ENCODE measurements at places on chromosomes 4 and X.

- no peak for DNase-seq
Measured at GRCh38 chr4:48944252-48944651, 37.7 kb upstream of the OCIAD2 start.

DNA sequence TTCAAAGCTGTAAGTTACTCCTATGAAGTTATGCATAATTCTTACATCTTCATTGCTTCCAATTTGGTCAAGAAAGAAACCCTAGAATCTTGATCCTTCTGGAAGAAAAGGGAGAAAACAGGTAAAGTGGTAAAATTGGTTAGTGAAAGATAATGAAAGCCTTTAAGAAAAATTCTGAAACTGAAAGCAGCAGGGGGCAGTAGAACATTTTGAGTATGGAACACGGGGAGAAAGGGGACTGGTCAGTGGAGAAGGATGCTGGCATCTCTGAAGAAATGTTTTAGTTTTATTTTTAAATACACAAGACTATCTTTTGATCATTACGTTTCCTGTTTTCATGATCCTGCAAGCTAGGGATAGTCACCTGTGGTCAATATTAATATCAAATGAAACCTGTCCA lies 54.3 kb downstream of the SLIT2 start:
- no peak for DNase-seq

GRCh38 chr4:39062094-39062769 lies at the start of gene KLHL5:
Gene KLHL5, plus strand, starts transcription at chr4:39062232. Its CDS starts 421 bp downstream, at chr4:39062653.
- no peak for DNase-seq

- no peak for DNase-seq
Measured at GRCh38 chr4:145878501-145879435, 59.9 kb downstream of the ZNF827 start.

GRCh38 chr4:108130955-108131354 lies 37.8 kb downstream of the LEF1 start:
- DNase-seq, result no peak

- DNase-seq, result no peak
Measured at GRCh38 chr4:169345316-169345721, 74.6 kb upstream of the SH3RF1 start.

- no peak for DNase-seq
Measured at GRCh38 chrX:130111220-130112154, 1.2 kb upstream of the ELF4 start.

GRCh38 chr4:84442778-84443177 lies 56.3 kb downstream of the NKX6-1 start:
- DNase-seq, result no peak

GRCh38 chr4:178752954-178753525 lies 1310.8 kb upstream of the AGA start:
- DNase-seq, result no peak

- DNase-seq, result no peak
Measured at GRCh38 chr4:138199568-138200235, 42.4 kb downstream of the SLC7A11 start.

DNA sequence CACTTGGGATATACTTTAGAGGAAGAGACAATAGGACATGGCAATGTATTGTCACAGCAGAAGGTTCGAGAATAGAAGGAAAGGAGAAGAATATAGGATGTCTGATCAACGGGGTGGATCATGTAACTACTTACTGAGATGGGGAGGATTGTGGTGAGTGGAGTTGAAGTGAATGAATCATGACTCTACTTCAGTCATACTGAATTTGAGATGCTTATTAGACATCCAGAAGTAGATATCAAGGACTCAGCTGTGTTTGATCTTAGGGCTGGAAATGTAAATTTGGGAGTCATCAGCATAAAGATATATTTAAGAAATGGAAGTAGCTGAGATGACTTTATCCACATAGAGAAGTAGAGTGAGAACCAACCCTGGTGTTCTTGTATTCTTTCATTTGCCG lies 29.1 kb upstream of the DHX15 start:
- no peak for DNase-seq

GRCh38 chr4:142556570-142557238 lies 289.4 kb downstream of the INPP4B start:
- DNase-seq, result no peak

GRCh38 chrX:44227991-44228390 lies 115.5 kb downstream of the EFHC2 start:
- no peak for DNase-seq

- DNase-seq, result no peak
Measured at GRCh38 chr4:172892300-172892699, 276.3 kb upstream of the GALNT7 start.

DNA sequence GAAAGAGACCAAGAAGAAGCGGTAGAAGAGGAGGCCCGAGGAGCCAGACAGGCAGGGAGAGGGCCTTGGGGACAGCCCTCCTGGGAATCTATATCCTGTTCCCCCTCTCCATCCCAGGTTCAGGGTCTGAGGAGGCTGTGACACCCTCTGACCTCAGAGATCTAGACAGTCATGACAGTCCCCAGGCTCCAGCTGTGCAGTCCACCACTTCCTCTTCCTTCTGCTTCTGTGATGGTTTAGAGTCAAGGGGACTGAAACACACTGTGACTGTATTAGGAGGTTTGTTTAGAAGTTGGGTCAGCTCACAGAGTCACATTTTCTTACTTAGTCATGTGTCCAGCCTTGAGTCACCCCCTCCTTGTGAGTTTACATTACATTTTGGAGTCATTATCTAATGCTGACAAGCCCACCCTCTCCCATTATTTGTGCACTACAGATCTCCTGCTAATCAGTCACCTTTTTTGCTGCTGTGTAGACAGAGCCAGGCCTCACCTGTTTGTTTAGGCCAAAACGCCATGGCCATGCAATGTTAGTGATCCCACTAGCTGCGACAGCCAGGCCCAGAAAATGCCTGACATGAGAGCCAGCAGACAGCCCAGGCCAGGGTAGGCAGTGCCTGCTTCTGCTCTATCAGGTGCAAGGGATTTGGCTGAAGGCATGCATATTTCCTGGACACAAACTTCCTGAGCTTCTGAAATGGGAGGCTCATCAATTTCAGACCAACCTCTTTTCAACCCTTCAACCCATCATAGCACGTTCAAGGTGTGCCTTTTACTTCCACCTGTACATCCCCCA lies 26.0 kb downstream of the MANBA start:
- no peak for DNase-seq

- DNase-seq, result no peak
Measured at GRCh38 chrX:130176354-130176776, 4.6 kb downstream of the RAB33A start.

GRCh38 chrX:111521169-111521568 lies 9.7 kb downstream of the SERTM2 start:
- no peak for DNase-seq

DNA sequence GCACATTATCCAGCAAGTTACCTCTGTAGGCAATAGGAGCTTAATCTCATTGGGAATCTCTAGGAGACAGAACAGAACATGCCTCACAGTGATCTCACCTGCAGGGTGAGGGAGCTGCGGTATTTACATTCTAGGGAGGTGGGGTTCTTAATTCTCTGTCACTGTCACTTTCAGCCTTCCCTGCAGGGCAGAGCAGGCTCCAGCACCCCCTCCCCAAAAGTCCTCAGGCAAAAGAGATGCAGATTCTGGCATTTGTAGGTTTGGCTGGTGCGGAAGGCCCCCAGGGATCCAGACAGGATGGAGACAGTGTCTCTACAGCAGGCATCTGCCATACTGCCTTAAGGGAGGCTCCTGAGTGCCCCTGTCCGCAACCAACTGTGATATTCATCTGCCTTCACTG lies 166.4 kb upstream of the ATP6AP2 start:
- no peak for DNase-seq

DNA sequence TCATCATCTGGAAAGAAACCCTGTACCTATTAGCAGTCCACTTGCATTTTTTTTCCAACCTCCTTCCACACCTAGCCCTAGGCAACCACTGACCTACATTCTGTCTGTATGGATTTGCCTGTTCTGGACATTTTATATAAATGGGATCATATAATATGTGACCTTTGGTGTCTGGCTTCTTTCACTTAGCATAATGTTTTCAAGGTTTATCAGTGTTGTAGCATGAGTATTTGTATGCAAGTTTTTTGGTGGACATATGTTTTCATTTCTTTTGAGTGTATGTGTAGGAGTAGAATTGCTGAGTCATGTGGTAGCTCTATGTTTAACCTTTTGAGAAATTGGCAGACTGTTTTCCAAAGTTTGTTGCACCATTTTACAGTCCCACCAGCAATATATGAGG lies 198.6 kb downstream of the CEP135 start:
- no peak for DNase-seq

- no peak for DNase-seq
Measured at GRCh38 chr4:2712261-2712842, 43.8 kb downstream of the TNIP2 start.

All from activated CD4-positive, CD25-positive, alpha-beta regulatory T cell treated with anti-CD3 and anti-CD28 coated beads, Interleukin-2, amount 50 U/mL, for 16 hours (primary cell).